ENCODE measurements at places on chromosomes 1 and 21.

DNA sequence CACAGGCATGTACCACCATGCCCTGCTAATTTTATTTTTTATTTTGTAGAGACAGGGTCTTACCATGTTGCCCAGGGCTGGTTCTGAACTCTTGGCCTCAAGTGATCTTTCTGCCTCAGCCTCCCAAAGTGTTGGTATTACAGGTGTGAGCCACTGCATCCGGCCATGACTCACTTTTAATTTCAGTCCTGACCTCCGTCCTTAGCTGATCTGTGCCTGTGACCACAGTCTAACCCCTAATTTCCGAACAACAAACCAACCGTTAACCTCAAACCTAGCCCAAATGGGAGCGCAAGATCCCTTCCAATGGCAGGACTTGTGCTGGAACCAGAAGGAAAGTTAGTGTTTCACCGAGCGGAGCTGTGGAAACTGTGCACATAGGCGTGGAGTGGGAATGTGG is 29.3 kb upstream of the MAN1C1 start:
- no peak for DNase-seq

- DNase-seq = no peak
Observed at GRCh38 chr1:69702085-69702484, 134.4 kb downstream of the LRRC7 start.

- DNase-seq = no peak
Observed at GRCh38 chr1:98264727-98265126, 343.9 kb upstream of the DPYD start.

GRCh38 chr1:202304375-202304774 is 37.4 kb downstream of the UBE2T start:
- no peak for DNase-seq

DNA sequence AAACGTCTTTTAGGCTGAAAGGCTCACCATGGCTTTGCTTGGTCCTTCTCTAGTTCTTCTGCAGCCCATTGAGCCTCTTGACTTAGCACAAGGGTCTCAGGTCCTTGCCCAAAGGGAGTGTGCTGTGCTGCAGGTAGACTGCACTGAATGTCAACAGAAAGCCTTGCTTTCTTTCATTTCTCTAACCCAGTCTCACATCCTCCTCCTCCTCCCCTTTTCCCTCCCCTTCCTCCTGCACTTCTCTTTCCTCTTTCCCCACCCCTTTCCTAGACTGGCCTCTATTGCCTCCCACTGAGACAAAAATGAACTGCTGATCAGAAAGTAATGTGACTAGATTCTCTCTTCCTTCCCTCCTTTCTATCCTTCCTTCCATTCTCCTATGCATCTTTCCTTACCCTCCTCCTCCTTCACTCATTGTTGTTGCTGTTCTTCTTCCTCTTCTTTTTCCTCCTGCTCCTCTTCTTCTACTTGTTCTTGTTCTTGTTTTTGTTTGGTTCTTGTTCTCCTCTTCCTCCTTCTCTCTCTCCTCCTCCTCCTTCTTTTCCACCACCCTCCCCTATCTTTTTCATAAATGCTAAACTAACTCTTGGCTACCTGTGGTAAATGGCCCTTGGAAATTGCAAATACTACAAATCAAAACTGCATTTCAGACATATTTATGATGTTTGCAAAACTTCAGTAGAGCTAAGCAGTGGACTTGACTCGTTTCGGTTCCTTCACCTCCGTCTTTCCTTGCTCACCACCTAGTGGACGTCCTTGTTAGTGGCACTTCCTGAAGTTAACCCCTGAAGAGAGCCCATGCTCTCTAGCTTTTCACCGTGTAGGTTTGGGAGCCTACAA is at the start of gene SELL:
SELL (minus strand) TSS at position 152 of the 840 bp plus-strand sequence; CDS start at position 30, 122 bp downstream.
- DNase-seq = no peak

- DNase-seq = no peak
Observed at GRCh38 chr21:36571556-36571955, 91.6 kb upstream of the CLDN14 start.

DNA sequence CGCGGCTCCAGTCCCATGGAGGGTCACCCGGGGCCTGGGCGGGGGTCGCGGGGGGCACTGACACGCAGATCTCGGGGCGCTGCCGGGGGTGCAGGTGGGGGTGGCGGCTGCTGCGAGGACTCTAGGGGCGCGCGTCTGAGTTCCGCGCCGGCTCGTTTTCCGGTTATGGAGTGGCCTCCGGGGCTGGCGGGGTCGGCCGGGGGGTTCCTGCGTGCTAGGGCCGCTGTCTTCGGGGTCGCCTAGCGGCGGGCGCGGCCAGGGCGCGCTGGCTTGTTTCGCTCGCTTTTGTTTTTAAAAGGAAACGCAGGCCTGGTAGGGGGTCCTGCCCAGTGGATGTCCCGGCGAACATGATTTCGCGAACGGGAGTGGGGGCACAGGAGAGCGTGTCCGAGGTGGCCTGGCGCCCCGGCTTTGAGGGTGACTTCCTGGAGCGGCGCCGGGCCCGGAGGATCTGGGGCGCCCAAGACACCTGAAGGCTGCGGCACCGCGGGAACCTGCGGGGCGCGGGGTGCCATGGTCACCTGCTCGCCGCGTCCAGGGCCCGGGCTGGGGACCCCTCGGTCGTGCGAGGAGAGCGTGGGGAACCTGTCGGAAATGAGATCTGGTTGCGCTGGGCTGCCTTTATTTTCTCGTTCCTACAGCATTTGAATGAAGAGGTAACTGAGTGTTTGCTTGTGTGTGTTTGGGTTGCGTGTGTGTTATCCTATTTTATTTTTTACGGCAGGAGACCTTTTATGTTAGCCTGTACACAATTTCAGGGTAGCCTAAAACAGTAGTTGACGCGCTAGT is 618 bp downstream of the ETS2 start:
- no peak for DNase-seq

DNA sequence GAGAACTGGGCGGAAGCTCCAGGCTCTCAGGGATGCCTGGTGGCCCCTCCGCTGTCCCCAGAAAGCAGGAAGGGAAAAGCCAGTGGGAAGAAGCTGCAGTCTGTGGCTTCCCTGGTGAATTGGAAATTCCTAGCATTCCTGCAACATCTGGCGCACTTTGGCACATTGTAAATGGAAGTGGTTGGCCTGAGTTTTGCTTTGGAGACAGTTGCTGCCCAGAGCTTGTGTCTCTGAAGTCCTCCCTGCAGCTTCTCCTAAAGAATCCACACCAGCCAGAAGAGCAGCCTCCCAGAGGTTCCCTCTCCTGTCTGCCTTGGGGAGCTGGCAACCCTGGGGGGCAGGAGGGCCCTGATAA is 48.2 kb downstream of the ARHGEF10L start:
- no peak for DNase-seq

DNA sequence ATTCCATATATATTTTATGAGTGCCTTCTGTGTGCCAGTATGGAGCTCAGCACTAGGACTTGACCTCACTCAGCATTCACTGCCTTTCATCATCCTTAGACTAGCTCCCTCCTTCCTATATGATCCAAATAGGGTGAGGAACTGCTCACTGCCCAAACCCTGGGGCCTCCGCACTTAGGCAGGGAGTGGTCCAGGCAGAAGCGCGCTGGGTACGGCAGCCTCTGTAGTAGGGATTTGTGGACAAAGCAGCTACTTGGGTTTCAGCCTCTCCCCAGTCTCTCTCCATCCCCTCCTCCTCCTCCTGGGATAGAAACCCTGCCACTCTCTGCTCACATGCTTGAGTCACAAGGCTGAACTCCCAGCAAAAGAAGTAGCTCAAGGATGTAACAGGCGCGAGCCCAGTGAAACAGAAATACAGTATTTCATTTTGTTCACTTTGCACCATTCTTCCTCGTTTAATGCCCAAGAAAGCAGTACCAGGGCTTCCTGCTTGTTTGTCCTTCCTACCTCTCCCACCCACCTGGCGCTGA is 32.9 kb downstream of the PLEKHA6 start:
- DNase-seq = no peak

- DNase-seq = no peak
Observed at GRCh38 chr1:152442301-152442700, 28.2 kb upstream of the CRNN start.

DNA sequence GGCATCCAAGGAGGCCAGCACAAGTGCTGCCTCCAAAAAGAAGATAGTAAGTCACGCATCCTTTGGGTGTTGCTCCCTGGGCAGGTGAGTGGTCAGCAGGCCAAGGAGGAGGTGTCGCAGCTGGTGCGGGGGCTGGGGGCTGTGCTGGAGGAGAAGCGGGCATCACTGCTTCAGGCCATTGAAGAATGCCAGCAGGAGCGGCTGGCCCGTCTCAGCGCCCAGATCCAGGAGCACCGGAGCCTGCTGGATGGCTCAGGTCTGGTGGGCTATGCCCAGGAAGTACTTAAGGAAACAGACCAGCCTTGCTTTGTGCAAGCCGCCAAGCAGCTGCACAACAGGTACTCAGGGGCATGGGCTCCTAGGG is 4.3 kb downstream of the TRIM46 start:
- no peak for DNase-seq

GRCh38 chr1:34800214-34800613 is 7.4 kb downstream of the GJA4 start:
- DNase-seq = no peak

- no peak for DNase-seq
Observed at GRCh38 chr1:109294481-109294880, 11.5 kb upstream of the PSRC1 start.

DNA sequence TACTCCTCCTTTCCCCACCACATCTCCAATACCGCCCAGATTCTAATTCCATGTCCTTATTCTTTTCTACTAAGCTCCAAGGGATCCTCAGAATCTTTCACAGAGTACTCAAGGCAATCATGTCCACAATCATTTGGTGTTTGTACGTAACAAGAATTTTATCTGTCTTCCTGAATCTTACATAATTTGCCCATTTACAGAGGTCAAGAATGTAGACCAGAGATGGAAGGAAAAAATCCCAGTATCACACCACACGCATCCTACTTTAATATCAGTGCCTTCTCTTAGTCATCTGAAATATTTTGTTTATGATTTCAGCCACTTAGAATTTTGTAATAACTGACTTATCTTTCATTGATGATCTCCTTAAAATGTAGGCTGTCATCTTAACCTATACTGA is 366.0 kb upstream of the LRRC7 start:
- no peak for DNase-seq

GRCh38 chr1:62407398-62408009 is 29.3 kb upstream of the USP1 start:
- no peak for DNase-seq

- DNase-seq = no peak
Observed at GRCh38 chr1:199157494-199157893, 518.7 kb downstream of the PTPRC start.

- DNase-seq = no peak
Observed at GRCh38 chr1:58391056-58391455, 155.5 kb downstream of the OMA1 start.

GRCh38 chr1:22689505-22689904 is 21.1 kb upstream of the EPHB2 start:
- DNase-seq = peak; percentile 42

DNA sequence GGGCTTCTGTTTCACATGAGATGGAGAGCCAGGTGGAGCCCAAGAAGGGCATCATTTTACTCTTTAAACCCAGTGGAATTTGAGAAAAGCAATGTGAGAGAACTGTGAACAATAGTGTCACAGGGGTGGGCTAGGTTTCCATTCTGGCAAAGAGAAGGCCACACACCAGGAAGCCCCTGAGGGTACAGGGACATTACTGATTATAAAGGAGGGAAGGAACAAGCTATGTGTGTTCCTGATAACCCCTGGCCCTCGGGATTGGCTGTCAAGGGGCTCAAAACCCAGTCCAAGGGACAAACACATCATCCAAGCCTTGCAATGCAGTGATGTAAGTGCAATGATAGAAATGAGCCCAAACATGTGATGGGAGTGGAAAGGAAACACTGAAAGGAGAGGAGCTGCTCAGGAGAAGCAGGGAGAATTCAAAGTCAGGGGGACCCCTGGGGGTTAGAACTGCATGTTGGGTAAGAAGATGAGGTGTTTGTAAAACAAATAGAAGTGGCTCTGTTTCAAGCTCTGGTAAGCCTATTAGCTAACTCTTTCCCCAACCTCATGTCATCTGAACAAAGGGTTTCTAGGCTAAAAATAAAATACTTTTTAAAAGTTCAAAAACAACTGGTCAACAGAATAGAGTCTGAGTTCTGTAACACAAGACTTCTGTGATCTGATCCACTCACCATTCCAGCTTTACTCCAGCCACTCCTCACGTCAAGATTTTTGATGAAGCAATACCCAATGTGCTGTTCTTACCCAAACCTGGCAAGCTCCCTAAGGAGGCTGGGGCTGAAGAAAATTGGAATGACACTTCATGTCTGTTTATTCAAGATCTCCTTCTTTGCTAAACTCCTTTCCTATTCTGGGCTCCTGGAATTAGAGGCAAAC is 51.1 kb upstream of the IL12RB2 start:
- no peak for DNase-seq

GRCh38 chr21:35026617-35027562 is 22.2 kb downstream of the RUNX1 start:
- DNase-seq = no peak

DNA sequence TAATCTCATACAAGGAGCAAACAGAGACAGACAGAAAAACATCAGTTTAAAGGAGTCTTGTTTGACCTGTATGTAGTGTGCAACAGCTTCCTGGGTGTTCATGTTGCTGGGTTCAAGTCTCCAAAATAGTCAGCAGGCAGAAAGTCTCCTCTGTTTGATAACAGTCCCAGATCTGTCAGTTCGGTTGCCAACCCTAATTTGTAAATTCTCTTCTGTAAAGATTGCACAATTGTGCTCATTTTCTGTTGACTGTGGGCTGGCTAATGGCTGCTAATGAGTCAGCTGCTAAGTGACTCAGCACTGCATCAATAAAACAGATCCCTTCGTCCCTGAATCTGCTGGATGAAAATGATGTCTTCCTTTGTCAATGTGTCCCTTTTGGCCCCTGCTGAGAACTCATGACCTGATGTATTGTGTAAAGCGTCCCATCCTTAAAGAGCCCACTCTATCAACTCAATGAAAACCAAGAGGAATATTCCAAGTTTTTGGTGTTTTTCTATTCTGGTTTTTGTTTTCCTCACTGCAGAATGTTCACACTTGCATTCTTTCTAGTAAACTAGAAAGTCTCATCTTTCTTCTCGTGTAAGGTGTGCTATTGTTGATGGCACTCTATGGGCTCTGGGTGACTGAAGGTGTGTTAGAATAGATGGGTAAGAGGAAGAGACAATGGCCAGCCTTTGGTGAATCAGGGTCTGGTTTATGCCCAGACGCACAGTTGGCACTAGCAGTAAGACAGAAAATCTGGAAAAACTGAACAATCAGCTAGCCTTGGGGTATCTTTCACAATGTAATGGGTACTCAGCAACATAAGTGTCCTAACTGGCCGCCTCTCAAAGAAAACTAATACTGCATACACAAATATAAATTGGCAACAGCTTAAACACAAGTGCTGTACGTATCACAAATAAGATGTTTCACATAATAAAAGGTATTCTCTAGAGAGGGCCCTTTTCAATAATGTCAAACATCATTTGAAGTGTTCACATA is 75.1 kb upstream of the SIPA1L2 start:
- no peak for DNase-seq

GRCh38 chr1:56331207-56331891 is 248.0 kb downstream of the PLPP3 start:
- DNase-seq = no peak

GRCh38 chr1:235925016-235925415 is 58.3 kb upstream of the LYST start:
- DNase-seq = no peak

- DNase-seq = no peak
Observed at GRCh38 chr1:165675794-165676193, 22.6 kb downstream of the ALDH9A1 start.

Measured in left renal cortex interstitium (tissue), 4 donors.